ENCODE measurements at places on chromosomes 12 and 14.

- no peak for DNase-seq
These were observed 1.1 kb downstream of the LRP1 start for GRCh38 chr12:57129321-57129842.

GRCh38 chr12:57724936-57725740 lies 13.4 kb downstream of the AGAP2 start:
- DNase-seq = no peak

DNA sequence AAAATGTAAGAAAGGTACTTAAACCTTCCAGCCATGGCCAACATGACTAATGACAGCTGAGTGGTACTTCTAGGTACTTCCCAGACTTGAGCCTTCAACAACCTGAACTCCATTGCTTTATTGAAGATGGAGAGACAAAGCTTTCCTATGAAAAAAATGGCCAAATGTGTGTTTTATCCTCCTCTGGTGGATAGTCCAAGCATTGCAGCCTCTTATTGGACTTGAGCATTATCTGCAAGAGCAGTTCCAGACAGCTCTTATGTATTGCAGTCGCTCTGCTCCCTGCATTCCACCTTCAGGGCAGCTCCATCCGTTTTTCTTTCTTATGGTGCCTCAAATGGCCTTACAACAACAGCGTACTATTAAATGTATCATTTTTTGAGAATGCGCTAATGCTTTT lies 588.2 kb downstream of the NRXN3 start:
- DNase-seq = no peak

- no peak for DNase-seq
These were observed 577.7 kb downstream of the SLC16A7 start for GRCh38 chr12:60173224-60174170.

DNA sequence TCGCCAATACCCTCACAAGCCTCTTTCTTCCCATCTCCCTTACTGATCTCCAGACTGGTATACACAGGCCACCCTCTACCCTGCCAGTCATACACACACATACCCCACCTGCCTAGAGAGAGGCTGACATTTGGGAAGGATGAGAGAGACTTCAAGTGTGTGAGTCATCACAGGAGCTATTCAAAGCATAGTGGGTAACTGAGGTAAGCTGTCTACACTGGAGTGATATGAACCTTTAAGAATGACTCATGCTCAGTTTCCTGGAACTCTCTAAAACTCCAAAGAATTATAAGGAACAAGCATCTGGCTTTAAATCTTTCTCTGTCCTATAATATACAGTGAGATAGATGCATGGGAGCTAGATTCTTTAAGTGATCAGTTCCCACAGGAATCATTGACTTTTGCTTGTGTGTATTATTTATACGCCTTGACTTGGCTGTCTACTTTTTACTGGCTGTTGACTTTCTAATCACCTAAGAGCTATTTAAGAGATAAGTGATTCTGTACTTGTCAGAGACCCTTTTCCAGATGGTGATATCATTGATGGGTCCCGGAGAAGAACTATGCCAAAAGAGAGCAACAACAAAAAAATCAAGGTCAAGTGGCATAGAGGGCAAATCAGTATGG lies 5.8 kb downstream of the IGF1 start:
- no peak for DNase-seq

DNA sequence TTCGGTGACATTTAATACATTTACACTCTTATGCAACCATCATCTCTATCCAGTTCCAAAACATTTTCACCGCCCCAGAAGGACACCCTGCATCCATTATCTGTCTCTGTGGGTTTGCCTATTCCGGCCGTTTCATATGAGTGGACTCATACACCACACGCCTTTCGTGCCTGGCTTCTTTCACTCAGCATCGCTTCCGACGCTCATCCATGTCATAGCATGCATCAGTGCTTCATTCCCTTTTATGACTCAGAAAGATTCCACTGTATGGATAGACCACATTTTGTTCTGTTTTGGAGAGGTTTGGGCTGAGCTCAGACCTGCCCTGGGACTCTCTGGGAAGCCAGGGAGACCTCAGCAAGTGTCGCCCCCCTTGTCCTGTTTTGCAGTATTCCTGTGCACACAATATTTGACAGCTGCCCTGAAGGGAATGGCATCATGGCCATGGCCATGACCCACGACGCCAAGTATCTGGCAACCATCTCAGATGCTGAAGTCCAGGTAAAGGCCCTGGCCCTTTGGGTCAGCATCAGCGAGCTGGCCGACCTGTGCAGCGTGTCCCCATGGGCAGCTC lies 23.8 kb downstream of the CFAP251 start:
- DNase-seq = no peak

DNA sequence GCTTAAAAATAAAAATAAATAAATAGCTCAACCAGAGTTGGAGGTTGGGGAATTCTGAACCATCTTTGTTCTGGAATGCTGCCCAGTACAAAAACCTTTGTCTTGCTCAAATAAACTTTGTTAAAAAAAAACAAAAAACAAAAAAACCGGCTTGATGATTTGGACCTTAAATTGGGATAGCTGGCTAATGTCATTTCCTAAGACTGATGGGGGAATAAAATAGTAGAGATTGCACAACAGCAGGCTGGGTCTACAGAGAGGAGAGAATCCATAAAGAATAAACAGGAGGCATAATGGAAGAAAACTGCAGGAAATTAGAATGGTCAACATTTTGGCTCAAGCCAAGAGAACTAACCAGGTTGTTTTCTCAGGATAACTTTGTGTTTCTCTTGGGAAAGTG lies 370.9 kb downstream of the AEBP2 start:
- no peak for DNase-seq

GRCh38 chr12:131620946-131621681 lies 89.8 kb upstream of the SFSWAP start:
- no peak for DNase-seq

- no peak for DNase-seq
These were observed 1282.2 kb upstream of the USP15 start for GRCh38 chr12:60977966-60978365.

DNA sequence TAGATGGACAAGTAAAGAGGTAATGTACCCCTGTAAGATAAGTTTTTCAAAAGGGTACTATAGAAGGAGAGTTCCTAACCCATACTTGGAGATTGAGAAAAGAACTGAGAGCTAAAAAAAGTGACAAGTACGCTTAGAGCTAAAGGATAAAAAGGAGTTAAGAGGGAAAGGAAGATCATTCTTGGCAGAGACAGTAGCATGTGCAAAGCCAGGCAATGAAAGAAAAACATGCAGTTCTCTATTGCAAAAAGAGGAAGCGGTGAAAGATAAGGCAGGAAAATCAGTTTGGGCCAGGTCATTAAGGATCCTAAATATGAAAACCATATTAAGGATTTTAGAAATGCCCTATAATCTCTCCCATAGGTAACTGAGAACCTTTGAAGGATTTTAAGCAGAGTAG lies 500.4 kb upstream of the GARIN6 start:
- no peak for DNase-seq

DNA sequence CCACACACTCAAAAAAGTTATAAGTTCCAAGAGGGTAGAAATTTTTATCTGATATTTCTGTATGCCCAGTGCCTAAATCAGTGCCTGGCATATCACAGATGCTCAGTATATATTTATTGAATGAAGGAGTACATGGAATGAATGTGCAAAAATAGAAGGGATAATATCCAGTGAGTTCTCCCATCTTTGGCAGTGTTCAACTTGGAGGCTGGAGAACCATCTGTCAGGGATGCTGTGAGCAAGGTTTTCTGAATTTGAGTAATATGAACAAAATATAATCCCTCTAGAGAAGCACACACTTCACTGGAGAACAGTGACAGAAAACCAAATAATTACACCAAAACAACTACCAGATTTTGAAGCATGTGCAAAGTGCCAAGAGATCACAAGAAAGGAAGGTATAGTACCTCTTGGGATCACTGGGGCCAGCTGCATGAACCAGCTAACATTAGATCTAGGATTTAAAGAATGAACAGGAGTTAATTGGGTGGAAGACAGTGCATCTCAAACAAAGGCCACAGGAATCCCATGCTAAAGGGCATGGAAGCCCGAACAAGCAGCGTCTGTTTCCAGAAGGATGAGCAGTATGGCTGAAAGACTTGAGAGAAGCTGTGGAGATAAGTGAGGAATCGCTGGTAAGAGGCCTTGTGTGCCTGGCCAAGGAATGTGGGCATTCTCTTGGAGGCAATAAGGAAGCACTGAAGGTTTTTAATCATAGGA lies 11.5 kb downstream of the SLC8A3 start:
- DNase-seq = no peak

GRCh38 chr14:61238611-61239245 lies 42.4 kb downstream of the TMEM30B start:
- no peak for DNase-seq

DNA sequence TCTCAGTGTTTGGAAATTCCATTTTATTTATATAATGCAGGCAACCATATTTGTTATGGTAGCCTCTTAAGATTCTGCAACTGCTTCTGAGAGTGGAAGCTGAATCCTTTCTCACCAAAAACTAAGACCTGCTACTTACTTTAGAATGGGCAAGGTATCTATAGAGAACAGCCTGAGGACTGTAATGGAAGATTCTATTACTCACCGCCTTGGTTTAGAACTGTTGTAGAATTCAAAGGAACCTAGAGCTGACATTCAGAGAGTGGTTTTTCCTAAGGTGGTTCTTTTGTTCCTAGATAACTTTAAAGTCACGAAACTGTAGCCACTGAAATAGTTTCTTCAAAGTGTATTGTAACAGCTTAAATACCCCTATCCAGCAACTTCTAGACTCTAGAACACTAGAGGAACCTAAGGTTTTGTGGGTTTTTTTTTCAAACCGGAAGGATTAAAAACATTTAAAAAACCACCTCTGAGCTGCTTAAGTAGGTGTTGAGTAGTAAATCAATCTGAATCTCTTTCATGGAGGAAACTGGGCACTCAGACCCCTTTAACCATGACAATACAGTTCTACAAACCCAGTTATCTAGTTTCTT lies 4.2 kb downstream of the TDP1 start:
- DNase-seq = no peak

- no peak for DNase-seq
These were observed 22.7 kb downstream of the CLMN start for GRCh38 chr14:95296966-95297365.

- no peak for DNase-seq
These were observed 83.8 kb downstream of the SPTB start for GRCh38 chr14:64795921-64796320.

DNA sequence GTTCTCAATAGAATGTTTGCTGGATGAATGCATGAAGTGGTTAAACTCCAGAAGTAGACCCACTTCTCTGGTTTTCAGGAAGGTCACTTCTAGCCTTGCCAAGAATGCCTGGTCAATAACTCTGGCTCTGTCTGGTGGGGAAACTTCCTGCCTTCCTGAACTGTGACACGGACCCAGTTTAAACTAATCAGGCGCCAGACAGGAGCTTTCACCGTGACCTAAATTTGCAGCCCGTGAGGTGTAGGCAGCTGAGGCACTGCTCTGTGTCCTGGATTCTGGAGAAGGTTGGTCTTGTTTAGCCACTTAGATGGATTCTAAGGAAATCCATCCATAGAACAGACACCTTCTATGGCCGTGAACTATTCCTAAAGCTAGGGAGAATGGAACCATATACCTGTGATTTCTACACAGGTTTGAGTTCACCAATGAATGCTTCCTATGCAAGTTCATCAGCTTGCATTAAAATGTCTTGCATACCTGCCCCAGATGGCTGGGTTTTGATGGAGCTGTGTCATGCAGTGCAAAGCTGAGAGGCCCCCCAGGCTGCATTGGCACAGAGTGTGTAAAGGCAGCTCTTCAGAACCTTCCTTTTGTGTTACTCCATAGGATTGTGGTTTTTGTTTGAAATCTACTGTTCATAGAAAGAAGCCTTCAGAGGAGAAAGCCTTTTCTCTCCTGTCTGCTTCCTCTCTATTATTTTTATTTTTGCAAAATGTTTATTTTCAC lies 4.4 kb downstream of the CHST11 start:
- DNase-seq = no peak

DNA sequence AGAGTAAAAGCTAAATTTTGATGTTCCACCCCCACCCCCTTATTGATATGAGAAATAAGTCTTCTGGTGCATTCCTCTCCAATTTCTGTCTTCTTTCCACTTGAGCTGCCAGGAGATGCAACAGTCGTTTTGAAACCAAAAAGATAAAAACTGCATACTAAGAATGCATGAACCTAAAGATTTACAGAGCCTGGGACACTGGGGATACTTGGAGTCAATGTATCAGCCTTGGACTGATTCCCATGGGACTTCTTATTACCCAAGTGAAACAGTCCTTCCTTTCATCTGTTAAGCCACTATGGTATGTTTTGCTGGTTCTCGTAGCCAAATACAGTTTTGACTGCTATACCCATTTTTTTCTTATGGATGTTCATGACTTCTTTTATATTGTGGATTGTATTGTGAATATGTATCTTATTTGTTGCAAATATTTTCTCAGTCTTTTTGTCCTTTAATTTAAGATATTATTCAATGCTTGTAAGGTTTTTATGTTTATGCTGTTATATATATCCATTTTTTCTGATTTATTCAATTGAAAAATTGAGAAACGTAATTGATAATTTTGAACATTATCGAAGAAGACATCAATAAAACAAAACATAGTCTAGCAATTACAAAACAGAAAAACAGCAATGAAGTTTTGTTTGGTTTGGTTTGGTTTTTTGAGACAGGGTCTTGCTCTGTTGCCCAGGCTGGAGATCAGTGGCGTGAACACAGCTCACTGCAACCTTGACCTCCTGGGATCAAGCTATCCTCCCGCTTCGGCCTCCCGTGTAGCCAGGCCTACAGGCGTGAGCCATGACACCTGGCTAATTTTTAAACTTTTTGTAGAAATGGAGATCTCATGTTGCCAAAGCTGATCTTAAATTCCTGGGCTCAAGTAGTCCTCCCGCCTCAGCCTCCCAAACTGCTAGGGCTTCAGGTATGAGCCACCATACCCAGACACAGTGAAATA lies 85.4 kb upstream of the ETV6 start:
- DNase-seq = no peak

DNA sequence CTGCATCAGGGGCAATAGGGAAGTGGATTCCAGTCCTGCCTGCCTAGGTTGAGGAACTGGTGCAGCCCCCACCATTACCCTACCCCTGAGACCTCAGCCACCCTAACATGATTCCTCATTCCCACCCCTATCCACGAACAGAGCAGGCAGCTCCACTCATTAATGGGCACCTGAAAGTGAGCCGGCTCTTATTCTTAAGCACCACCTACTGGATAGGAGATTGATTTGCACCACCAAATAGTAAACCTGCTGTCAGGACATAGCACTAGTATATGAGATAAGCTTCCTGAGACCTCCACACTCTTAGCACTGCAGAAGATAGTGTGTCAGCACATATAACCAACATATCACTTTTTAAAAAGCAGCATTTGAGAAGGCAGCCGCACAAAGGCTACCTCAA lies 573.2 kb downstream of the SOX5 start:
- DNase-seq = no peak

DNA sequence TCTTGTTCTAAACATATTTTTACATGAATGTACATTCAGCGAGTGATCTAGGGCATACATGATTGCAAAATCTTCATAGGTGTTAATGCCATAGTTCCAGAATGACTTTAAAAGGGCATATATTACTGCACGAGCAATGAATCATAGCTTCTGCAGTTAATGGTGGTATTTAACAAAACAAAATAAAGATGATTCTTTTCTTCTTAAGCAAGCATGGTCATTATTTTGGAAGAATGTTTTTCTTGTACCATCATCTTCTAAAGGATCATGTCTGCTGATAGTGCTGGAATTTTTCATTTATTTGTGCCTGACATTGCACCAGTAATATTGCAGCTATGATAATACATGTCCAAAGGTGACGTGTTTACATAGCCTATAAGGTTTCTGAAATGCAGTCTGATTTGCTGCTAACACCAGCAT lies 388.6 kb downstream of the CCDC91 start:
- no peak for DNase-seq

GRCh38 chr12:57744777-57745484 lies at the start of gene TSPAN31:
TSS of gene TSPAN31 (plus strand) at chr12:57745039. CDS start at chr12:57745155, 116 bp downstream.
- DNase-seq = peak; percentile 85

GRCh38 chr12:45303945-45304344 lies 88.0 kb downstream of the ANO6 start:
- DNase-seq = no peak

All from stimulated activated CD4-positive, alpha-beta T cell treated with anti-CD3 and anti-CD28 coated beads, Interleukin-1b, Interleukin-23, amount 100 ng/mL, for 24 hours (primary cell).